ENCODE measurements at places on chromosomes 6 and 20.

DNA sequence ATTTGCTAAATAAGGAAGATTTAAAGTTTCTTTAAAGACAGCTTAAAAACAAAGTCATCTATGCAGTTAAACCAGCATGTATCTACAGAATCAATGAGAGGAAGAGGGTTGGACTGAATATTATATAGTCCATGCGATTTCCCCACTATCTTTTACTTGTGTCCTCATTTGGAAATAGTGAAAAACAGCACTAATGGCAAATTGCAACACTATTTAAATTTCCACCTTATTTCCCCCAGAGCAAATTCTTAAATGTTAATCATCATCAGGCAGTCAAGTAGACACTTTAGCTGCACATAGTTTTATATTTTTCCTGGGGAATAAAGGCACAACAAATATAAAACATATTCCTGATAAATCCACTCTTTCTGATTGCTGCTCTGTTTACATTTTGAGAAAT lies 114.6 kb downstream of the LCA5 start:
- no peak overlapping the region for H3K27ac ChIP-seq
- no peak overlapping the region for H3K4me3 ChIP-seq
- no peaks in the 10 kb centered on the region for H3K27me3 ChIP-seq

DNA sequence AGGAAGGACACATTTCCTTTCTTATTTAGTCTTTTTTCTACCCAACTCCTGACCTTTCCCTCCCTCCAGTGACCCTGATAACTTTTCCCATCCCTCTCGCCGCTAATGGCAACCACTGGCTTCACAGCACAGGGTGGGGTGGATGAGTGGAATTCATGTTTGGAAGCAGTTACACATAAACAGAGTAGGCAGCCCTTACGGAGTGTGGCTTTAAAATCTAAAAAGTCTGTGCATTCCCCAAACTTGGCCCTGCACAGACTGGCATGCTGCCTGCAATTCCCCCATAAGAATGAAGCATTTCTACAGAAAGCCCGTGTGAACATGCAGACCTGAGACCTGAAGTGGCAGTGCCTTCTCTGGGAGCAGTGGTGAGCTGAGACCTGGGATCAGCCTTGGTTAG lies 275.9 kb upstream of the PRND start:
- no peak overlapping the region for H3K4me3 ChIP-seq
- peaks cover 4% of the 10 kb centered on the region for H3K4me1 ChIP-seq
- H3K27me3 ChIP-seq = no peaks in the 10 kb centered on the region
- H3K27ac ChIP-seq = no peak overlapping the region

DNA sequence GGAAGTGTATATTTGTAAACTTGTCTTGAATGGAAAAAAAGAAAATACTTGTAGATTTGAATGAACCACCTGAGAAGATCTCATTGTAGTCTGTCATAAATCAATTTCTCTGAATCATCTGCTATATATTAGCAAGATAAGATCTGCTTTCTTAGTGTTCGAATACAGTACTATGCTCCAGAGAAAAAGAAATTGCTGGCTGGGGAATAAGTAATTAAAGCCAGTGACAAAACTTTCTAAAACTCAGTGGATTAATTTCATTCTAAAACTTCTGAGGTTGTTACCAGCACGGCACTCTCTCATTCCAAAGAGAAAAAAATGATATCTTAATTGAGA lies 22.4 kb upstream of the MROH8 start:
- H3K4me1 ChIP-seq = peaks cover 10% of the 10 kb centered on the region
- H3K27me3 ChIP-seq = no peaks in the 10 kb centered on the region
- peak overlapping the region; percentile 45 for H3K27ac ChIP-seq
- peaks cover 90% of the 10 kb centered on the region for H3K36me3 ChIP-seq
- H3K4me3 ChIP-seq = no peak overlapping the region

DNA sequence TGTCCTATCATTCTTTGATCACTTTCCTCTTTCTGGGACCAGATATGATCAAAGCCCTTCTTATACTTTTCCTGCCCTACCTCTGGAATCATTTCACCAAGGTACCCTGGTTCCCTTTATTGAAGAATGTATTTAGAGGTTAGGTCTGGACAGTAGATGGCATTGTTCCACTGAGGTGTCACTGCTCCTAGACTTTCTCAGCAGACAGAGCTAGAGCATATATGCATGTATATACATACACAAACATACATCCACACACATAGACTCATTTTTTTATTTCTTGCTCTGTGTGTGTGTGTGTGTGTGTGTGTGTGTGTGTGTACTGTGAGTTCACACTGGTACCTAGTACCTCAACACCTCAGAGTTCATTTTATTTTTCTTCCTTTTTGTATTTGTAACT lies 40.9 kb downstream of the PTPRA start:
- DNase-seq = no peak
- no peaks in the 10 kb centered on the region for H3K36me3 ChIP-seq
- H3K27me3 ChIP-seq = no peaks in the 10 kb centered on the region
- H3K4me1 ChIP-seq = no peaks in the 10 kb centered on the region
- no peak overlapping the region for H3K27ac ChIP-seq
- H3K4me3 ChIP-seq = no peak overlapping the region

DNA sequence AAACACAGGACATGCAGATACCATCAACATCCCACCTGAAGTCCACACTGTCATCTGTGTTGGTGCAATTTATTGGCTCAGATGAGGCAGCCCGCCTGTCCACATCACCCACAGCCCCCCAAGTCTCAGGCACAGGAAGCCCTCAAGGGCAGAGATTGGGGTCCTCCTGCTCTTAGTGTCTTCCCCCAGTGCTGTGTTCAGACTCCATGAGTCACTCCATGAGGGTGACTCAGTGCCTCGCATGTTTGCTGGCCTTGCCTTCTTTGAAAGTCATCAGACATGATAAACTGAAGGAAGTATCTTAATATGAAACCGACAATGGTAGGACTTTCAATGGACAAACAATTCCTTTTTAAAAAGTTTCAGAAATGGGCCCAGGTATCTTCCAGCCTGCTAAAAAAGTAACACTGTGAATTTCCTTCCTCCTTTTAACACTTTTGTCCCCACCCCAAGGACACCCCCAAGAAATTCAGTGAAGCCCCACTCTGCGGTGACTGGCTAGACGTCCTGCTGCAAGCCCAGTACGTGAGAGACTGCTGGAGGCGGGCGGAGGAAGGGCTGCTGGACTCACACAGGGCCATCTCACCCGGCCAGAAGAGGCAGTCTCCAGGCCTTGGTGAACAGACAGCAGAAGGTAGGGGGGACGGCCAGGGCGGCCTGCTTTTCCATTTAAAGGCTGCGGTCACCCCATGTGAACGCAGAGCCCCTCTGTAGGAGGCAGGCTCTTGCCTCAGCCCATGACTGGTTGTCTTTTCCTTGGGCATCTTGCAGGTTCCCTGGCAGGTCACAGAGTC lies 43.0 kb upstream of the KCNK16 start:
- H3K27me3 ChIP-seq = no peaks in the 10 kb centered on the region
- no peaks in the 10 kb centered on the region for H3K36me3 ChIP-seq
- H3K27ac ChIP-seq = no peak overlapping the region
- no peak overlapping the region for H3K4me3 ChIP-seq
- H3K4me1 ChIP-seq = no peaks in the 10 kb centered on the region

All from upper lobe of right lung (tissue), 1 donor.